Fibroblast of skin of scalp (primary cell): ENCODE measurements at places on chromosomes 3 and 15.
A peak's percentile ranks its signal among the peaks of the same experiment; 100 is the strongest.

- peak; percentile 54 for DNase-seq
Measured at GRCh38 chr3:106191211-106191610, 322.4 kb upstream of the CBLB start.

DNA sequence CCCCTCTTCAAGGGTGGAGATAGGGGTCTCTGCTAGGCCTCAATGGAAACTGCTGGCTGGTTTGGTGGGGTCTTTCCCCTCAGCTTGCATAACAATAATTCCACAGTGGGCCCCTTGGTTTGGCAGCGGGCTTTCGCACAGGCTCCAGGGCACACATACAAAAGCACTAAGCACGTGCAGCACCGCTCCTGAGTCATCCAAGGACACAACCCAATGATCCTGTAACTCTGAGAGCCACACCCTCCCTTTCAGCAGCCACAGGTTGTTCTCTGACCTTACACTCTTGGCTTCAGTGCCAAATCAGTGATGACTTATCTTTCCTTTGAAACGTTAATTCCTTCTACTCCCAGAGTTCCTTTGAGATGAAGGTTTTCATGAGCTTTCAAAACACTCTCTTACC, 41.7 kb downstream of the DAPK2 start:
- DNase-seq: no peak

- DNase-seq: no peak
Measured at GRCh38 chr15:33148129-33148751, 46.3 kb downstream of the FMN1 start.

DNA sequence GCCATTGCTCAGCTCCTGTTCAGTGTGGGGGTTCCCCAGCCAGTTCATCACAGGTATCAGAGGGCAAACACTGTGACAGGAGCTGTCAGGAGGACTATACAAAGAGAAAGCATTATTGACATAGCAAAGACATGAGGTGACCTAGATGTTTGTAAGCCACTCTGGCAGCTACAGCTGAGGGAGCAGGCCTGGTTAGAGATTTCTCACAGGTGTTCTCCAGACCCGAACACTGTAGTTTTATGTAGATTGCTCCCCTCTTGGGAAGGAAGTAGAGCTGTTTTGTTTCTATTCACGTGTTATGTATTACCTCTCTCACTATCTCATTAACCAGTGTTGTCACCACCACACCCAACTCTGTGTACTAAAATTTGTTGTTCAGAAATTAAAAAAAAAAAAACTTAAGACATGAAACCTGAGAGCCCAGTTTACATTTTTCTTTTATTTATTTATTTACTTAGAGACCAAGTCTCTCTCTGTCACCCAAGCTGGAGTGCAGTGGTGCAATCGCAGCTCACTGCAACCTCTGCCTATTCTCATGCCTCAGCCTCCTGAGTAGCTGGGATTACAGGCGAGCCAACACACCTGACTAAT, 123.7 kb downstream of the RBPMS2 start:
- DNase-seq: no peak

DNA sequence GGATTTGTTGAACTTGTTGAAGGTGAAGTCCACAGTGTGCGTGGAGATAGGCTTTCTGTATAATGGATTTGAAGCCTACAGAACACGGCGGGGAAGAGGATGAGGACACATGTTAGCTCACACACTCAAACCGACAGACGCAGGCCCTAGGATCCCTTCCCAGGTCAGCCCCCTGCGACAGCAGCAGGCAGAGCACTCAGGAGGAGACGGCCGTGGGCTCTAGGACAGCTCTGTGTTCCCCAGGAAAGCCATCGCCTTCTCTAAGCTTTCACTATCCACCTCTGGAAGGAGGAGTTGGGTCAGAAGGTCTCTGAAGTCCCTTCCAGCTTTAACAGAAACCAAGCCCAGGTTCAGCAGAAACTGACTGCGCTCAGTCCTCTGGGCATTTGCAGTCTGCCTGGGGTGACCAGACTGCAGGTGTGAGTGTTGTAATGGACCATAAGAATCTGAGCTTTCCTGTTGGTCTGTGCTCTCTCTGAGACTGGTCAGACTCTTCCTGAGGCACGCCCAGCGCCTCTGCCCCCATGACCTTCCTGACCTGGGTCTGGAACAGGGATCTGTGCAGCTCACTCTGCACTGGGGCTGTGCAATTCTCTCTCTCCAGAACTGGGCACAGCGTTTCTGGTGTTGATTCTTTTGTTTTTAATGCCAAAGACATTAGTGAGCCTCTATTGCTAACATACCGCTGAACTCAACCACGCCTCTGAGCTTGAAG, 33.5 kb downstream of the UMPS start:
- no peak for DNase-seq

DNA sequence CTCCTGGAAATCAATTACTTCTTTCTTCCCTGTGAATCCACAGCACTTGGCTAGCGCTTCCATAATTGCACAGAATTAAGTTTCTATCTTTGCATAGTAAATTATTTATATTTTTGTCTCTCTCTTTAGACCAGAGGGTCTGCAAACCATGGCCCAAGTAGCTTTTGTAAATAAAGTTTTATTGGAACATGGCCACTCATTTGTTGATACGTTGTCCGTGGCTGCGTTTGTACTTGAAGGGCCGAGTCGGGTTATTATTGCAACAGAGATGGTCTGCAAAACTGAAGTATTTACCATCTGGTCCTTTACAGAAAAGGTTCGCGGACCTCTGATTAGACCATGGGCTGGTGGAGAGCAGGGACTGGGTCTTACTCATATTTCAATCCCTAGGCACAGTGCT, 102.5 kb downstream of the RPLP1 start:
- DNase-seq: no peak

DNA sequence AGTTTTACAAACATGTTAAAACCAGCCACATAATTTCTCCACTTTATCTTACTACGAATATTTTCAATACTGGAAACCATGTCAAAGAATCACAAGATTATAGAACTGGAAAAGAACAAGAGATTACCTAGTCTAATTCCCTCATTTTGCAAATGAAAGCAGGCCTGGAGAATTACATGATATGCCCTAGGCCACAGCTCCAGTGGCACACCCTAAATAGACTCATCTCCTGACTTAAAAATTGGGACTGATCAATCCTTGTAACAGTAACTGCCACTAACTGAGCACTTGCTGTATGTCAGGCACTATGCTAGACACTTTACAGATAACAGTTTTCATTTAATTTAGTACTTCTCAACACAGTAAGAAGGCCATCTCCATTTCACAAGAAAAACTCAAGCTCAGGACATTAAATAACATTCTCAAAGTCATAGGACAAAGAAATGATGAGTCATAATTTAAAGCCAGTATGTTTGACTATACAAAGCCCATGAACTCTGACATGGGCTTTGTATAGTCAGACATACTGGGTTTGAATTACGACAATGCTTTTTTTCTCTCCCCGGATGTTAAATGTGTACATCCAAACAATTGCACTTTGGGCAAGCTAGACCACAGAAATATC, 9.4 kb downstream of the IGSF11 start:
- DNase-seq: no peak

DNA sequence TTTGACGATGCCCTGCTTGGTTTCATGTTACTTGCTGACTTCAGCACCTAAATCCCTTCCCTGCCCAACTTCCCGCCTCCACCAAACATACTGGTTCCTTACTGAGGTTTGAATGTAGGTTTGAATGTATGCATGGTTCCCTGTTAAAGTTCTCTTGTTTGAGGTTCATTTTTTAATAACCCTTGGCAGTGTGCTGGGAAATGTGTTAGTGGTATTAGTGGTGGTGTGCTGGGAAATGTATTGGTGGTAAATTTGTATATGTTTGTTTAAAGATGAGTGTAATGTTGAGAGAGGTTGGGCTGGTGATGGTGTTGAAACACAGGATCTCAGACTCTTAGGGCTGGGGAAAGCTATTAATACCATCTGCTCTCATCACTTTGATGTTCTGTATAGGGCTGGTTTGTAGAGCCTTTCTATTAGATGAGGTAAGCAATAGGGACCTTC, 392.7 kb downstream of the PTPRG start:
- peak; percentile 67 for DNase-seq

DNA sequence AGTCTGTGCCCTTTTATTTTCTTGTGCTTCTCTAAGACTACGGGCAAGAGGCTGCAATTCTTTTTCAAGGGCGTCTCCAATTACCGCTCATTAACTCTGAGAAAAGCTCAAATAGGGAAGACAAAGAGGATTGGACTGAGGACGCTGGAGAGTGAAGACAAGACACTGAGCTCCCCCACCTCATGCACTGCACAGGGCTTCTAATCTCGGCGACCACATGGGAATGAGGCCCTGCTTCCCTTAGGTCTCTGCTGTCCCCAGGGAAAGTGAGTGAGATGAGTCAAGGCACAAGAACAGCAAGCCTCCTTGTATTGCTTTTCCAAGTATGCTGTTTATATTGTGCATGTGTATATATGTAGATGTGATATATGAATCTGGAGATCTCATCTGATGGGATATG, 392.2 kb upstream of the CFAP20DC start:
- DNase-seq: peak; percentile 69

- DNase-seq: no peak
Measured at GRCh38 chr3:6439824-6440223, 421.1 kb upstream of the GRM7 start.

DNA sequence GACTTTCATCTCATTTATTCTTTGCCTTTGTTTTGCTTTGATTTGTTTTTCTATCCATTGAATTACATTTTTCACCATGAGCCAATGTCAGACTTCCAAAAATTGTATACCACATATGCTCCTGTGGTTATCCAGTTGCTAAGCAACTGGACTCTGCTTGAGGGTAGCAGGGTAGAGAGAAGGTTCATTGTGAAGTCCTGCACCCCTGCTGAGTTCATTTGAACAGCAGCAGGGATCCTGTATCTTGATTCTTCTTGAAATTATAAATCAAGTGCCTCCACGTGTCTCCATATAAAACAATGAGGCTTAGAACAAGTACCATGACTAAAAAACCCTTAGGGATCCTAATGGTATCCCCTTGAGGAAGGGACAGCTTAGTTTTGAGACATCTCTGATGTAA, 449.3 kb downstream of the ROBO2 start:
- DNase-seq: peak; percentile 27

- DNase-seq: no peak
Measured at GRCh38 chr3:117255736-117256135, 546.2 kb downstream of the TUSC7 start.

DNA sequence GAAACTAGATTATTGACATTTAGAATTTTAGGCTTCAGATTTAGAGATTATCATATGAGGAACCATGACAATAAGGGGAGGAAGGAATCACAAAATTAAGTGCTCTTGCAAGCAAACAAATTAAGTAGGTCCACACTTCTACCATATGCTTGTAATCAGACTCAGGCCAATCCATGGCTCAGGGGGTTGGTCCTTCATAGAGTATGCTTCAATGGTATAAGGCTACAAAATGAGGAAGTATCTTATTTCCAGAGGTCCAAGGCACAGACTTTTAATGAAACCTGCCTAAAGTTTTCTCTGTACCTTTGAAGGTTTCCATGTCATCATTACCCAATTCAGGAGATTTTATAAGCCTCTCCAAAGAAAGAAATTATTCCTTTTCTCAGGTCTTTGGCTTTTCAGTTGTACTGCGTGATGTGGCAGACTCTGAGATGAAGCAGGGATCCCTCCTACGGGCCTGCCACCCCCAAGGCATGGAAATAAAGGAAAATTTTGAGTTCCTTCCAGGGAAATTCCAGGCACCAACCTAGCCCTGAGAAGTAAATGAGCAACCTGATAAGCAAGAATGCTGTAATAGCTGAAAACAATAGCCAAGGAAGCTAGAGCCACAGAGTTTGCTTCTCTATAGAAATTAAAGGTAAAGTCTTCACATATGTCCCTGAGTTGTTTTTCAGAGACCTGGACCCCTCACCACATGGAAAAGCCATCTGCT, 36.3 kb downstream of the SERPINI2 start:
- no peak for DNase-seq

DNA sequence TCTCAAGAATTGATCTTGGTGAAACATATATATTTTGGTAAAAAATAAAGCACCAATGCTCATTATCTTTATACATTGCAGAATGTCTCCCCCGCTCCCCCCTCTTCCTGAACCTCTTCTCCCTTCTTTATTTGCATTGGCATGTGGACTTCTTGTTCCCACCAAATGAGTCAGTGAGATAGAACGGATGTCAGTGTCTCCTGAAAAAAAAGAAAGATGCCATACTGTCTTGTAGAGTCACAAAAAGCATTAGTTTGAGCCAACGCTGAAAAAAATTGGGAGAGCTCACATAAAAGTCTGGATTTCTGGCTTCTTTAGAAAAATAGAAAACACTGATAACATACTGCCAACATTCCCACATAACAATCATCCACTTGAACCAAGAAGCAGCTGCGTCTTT, 32.0 kb upstream of the STXBP5L start:
- DNase-seq: no peak

DNA sequence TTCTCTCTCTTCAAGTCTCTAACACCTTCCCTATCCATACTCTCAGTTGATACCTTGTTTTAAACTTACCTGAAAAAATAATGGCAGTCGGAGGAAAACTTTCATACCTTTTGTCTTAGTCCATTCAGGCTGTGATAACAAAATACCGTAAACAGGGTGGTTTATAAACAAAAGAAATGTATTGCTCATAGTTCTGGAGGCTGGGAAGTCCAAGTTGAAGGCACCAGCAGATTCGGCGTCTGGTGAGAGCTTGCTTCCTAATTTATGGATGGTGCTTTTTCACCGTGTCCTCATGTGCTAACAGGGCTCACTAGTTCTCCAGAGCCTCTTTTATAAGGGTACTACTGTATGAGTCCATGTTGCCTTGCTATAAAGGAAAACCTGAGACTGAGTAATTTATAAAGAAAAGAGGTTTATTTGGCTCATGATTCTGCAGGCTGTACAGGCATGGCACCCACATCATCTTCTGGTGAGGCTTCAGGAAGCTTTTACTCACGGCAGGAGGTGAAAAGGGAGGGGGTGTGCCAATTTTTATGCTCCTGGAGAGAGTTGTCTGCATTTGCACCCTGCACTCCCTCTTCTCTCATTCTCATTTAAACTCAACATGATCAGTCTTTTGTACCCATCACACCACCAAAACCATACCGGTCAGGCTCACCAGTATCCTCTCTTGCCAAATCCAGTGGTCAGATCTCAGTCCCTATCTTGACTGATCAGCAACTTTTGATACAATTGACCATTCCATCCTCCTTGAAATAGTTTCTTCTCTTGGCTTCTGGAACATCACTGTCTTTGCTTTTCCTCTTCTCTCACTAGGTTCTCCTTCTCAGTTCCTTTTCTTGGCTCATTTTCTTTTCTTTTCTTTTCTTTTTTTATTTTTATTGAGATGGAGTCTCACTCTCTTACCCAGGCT, 21.6 kb downstream of the ST6GAL1 start:
- no peak for DNase-seq

- no peak for DNase-seq
Measured at GRCh38 chr3:151777880-151778279, 36.0 kb upstream of the AADAC start.

- DNase-seq: no peak
Measured at GRCh38 chr3:114205541-114205940, 26.7 kb upstream of the DRD3 start.

DNA sequence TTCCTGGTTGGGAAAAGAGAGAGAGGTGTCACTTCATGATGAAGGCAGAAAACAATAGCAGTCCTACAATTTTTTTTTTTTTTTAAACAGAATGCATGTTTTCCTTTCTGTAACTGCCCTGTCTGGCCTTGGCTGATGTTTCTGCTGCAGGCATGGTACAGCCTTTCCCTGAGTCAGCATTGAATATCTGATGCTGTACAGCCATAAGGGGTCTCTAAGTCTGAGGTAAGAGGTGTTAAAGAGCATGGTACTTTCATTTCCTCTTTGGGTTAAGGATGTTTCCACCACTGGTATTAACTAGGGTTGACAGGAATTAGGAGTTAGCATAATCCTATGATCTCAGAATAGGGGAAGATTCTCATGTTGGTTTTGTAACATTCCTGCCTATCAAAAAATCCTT, 147.4 kb downstream of the CHST2 start:
- no peak for DNase-seq

GRCh38 chr3:113485161-113485609, 29.8 kb downstream of the SPICE1 start:
- DNase-seq: no peak
